Fibroblast of upper back skin (primary cell): ENCODE measurements at places on chromosomes 1 and 21.
A peak's percentile ranks its signal among the peaks of the same experiment; 100 is the strongest.

DNA sequence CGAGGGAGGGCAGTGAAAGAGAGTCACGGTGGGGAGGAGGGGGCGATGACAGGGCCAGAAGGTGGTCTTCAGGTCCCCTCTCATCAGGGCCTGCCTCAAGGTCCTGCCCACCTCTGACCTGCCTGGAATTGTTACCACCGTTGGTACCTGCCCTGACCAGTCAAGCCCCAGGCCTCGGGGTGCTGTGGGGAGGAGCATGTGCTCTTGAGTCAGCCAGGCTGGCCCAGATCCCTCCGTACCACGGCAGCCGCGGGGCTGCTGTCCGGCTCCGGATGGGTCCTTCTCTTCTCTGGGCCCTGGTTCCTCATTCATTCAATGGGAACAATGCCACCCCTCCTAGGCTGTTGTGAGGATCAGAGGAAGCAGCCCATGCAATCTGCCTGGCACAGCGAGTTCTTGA lies 22.0 kb downstream of the SERINC2 start:
- DNase-seq: no peak

DNA sequence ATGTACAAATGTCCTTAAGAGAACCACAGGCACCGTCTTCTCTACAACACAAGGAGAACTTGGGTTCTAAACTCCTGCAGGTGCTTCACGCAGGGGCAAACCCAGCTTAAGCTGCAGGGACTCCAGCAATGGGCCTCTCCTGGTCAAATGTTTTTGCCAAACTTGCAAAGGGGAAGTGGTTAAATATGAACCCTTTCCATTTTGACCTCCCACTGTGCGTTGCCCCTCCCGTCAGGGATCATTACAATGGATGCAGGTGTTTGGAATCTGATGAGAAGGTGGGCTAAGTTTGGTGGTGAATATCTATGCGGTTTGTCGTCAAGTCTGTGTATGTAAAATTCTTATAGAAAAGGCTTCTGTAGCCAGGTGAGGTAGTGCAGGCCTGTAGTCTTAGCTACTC lies 29.1 kb upstream of the SLC25A33 start:
- no peak for DNase-seq

GRCh38 chr21:27796106-27796505 lies 829.2 kb upstream of the ADAMTS5 start:
- peak; percentile 50 for DNase-seq

DNA sequence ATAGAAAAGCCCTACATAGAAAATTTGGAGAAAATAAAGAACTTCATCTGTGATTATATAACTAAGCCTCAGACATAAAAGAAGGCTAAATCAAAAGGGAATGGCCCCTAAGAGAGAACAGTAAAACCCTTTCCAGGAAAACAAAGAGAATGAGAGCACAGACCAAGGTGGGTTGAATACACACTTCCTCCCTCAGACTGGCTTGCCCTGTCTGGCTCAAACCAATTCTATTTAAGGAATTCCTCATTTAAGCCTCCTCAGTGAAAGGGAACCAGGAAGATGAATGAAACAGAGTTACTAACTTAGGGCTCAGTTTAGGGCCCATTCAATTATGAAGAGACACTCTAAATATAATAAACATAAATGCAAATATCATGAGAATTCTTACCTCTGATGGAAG lies 10.6 kb upstream of the SYT14 start:
- DNase-seq: peak; percentile 8

DNA sequence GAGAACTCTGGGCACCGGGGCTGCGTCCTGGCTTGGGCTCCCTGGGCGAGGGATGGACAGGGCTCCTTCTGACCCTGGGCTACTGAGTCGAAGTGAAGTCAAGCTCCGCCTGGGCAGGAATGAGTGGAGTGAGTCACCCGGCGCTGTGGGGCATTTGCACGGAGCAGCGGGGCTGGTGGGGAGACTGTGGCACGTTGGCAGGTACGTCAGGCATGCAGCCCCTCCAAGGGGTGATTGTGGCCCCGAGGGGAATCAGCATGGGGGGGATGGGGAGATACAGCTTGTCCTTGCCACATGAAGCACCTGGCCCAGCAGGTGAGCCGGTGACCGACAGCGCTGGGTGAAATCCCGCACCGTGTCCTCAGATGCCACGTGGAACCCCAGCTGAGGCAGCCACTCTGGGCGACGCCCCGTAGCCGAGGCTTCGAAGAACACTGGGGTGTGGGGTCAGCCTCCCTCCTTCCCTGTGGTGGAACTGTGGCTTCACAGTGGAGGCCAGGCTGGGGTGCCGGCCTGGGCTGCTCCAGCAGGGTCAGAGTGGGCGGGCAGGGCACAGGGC lies 62.3 kb downstream of the COL18A1 start:
- no peak for DNase-seq

GRCh38 chr1:185860311-185860710 lies 126.1 kb downstream of the HMCN1 start:
- DNase-seq: peak; percentile 70

DNA sequence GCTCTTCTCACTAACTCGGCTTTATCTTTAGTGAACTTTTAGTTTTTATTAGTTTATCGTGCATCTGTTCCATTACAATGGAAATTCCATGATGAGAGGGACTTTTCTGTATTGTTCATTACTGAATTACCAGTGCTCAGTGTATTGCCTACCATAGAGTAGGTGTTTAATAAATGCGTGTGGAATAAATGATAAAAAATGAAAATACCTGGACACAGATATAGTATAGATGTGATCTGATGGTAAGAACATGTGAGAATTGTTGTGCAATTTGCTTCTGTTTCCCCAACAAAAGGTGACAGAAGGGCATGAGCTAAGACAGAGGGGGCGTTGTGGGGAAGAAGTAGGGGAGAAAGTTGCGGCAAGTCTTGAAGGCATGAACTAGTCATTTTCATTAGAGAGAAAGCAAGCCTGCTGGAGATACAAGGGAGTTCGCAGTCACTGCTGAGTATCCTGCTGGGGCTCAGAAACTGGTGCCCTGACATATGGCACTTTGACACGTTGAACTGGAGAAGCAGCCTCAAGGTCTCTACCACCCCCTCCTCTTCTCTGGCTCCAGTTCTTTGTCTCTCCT lies 5.6 kb upstream of the COG2 start:
- DNase-seq: no peak

DNA sequence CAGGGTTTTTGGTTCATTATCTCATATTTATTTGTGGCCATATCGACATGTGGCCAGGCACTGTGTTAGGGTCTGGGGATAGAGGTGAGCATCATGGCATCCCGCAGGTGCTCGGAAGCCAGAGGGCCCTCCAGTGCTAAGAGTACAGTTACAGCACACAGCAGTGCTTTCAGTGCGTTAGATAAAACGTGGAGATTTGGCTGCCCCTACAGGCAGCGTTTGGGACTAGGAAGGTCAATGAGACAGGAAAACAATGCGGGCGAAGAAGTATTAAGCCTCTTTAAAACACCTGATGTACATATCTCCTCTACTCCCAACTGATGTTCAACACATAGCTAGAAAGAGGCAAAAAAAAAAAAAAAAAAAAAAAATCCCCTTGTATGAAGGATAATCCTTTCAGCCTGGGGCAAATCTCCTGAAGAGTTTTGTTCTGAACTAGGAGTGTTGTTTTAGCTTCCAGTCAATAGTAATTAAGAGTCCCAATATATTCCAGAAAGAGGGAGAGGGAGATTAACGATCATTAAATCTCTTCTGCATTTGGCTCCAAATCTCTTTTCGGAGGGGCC lies 80.1 kb downstream of the CAPZB start:
- peak; percentile 13 for DNase-seq

GRCh38 chr1:74392840-74393239 lies 119.6 kb downstream of the LRRC53 start:
- no peak for DNase-seq

DNA sequence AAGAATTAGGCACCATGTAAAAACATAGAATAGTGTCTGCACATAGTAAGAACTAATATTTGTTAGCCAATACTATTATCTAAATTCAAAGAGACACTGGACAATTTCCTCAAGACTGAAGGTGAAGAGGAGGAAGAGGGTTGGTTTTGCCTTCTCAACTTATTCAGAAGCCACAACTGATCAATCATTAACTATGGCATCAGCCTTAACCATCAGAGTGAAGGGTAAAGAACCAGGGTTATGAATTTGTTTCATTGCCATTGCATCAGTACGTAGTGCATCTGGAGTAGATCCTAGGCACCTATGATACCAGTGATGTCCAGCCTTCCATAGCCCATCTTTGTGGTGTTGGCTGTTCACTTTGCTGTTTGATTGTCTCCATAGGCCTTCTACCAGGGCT lies 421.7 kb upstream of the DEPDC1 start:
- no peak for DNase-seq

DNA sequence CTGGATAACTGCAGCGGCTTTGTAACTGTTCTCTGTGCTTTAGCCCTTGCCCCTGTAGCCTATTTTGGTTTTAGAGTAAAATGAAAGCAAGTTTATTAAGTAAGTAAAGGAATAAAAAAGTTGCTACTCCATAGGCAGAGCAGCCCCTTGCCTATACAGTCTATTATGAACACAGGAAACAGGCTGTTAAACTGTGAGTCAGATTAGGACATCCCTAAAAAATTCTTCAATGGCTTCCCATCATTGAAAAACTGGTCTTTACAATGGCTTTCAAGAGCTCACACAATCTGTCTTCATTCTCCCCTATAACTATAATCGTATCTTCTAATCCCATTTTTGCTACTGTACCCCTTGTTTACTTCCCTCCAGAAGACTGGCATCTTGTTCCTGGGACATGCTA lies 43.0 kb downstream of the ATG4C start:
- DNase-seq: peak; percentile 4

GRCh38 chr1:77906019-77906545 lies 17.7 kb downstream of the NEXN start:
- no peak for DNase-seq

DNA sequence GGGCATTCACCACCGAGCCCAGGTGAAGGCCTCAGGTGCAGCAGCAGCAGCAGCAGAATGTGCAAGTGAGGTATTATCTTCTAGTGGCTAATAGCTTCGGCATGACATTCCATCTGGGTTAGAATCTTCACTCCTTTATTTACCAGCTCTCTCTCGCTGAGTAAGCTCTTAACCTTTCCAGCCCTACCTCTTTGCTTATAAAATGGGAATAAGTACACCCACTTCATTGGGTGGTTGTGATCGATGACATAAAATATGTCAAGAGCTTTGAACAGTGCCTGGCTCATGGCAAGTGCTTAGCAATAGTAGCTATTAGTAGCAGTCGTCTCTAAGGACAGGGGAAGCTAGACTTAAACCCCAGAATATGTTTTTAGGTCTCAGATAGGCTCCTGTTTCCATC lies 149.5 kb downstream of the NOS1AP start:
- DNase-seq: no peak

- DNase-seq: peak; percentile 16
Observed at GRCh38 chr1:10431070-10431730, 967 bp downstream of the CENPS start.

GRCh38 chr1:171367436-171367835 lies 53.5 kb downstream of the FMO4 start:
- no peak for DNase-seq

DNA sequence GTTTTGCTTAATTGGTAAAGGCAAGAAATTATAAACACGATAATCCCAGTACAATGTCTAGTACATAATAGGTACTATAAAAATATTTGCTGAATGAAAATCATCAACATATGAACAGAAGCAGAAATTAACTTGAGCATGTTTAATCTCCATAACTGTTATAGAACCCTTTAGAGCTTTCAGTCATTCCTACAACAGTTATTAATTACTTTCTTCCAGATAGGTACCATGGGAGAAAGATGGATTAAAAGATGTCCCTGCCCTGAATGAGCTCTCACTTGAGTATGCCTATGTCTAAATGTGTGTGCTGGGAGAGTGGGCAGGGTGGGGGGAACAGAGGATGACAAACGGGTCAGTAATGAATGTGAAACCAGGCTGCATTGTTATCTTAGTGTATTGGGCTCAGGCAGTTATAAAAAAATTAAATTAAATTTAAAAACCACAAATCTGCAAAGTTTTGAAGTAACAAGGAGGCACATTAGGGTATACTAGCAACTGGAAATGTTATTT lies 2.4 kb downstream of the EPS15 start:
- DNase-seq: no peak

GRCh38 chr21:40616377-40616704 lies 230.6 kb downstream of the DSCAM start:
- DNase-seq: peak; percentile 17

DNA sequence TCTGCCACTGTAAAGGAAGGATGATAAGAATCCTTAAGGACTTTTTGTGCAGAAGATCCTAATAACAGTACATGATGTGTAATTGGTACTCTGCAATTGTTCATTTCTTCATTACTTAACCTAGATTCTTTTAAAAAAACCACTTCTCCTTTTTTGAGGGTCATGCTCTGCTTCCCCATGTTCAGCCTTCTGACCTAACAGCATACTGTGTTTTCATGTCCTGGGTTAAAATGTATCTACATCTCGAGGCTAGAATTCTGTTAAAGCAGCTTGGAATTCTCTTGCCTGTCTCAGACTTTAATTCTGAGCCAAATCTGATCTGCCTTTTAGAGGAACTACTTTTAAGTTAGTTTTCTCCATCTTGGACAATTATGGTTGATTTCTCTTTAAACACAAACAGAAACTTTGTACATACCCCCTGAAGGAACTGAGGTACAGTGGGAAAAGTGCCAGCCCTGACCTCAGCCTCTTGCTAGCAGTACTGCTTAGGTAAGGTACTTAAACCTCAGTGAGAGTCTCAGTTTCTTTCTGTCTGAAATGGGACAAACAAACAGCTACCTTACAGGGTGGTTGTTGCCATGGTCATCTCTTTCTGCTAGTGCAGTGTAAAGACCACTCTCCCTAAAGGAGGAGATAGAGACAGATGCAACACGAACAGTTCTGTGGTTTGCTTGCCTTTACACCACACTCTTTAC lies 103.2 kb upstream of the DYNLT5 start:
- DNase-seq: no peak

DNA sequence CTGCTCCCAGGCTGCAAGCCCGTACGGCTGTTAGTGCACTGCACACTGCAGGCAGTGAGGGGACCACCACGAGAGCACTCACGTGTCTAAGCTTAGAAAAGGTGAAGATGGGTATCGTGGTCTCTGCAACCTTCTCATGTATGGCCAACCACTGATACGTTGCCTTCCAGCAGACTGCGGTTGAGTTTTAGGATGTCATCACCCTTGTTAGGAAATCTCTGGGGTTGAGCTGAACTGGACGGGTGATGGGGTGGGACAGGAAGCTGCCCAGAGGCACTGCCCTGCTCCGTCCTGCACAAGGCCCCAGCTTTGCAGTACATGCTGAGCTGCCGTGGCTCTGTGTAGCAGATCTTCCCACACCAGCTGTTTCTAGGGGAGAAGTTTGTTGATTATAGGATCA lies 43.3 kb downstream of the FAAP20 start:
- DNase-seq: no peak

DNA sequence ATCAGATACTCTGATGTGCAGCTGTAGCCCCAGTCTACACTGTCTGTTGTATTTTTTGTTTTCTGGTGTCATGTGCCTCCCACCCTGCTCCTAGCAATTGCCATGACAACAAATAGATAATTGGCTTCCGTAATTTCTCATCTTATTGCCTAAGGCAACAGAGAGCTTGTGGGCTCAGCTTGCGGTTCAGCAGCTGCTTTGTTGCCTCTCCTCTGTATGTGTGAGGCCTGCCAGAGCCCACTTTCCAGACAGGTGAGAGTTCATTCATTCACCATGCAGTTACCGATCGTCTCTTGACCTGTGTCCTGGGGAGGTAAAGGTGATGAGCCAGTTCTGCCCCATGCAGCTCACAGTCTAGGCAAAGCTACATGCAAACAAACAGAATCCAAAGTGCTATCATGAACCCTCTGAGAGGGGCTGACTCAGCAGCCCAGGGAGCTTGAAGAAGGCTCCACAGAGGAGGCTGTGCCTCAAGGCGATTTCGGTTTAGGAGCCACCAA lies 11.9 kb downstream of the LGALS8 start:
- no peak for DNase-seq

- DNase-seq: no peak
Observed at GRCh38 chr1:233744779-233745513, 131.0 kb downstream of the KCNK1 start.
